ENCODE measurements at places on chromosomes 2 and 18. TPM values are rescaled to one million over a fixed set of nuclear protein-coding genes. Genes with fewer than 3 reads are reported as not detected.

GRCh38 chr18:8450013-8450412 lies 159.2 kb upstream of the RAB12 start:
- DNase-seq, result no peak

GRCh38 chr2:173002751-173003541 lies 72.7 kb upstream of the MAP3K20 start:
- no peak for DNase-seq

Gene TSPYL6
- not detected for total RNA-seq

Gene LAMA3
- not detected for total RNA-seq

GRCh38 chr2:122194546-122194945 lies 439.1 kb downstream of the TSN start:
- no peak for DNase-seq

- no peak for DNase-seq
These were observed 33.9 kb upstream of the GLS start for GRCh38 chr2:190846746-190847145.

All from CD8-positive, alpha-beta memory T cell (primary cell).